Stimulated activated CD8-positive, alpha-beta memory T cell treated with anti-CD3 and anti-CD28 coated beads, Interleukin-7, amount 100 ng/mL, for 48 hours (primary cell): ENCODE measurements at places on chromosomes 6 and 20.

GRCh38 chr6:11364971-11365397 is 132.5 kb upstream of the NEDD9 start:
- no peak for DNase-seq

GRCh38 chr6:42385339-42385738 is 66.4 kb downstream of the TRERF1 start:
- DNase-seq, result no peak

DNA sequence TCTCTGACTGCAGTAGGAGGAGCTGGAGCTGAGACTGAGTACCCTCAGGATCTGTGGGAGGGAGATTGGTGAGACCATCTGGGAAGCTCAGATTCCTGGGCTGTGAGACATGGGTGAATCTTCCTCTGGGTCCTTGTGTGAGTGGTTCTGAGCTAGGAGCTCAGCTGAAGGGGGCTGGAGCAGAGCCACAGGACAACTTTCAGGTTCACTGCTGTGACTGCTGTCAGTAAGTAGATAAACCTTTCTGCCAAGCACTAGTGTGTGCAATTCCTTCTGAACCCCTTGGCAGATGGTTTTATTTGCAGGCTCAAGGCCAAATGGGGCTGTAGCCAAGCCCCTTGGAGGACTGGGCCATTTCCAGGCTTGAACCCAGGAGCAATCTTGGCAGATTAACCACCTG is 49.6 kb upstream of the SNAP91 start:
- DNase-seq, result no peak

- no peak for DNase-seq
Observed at GRCh38 chr6:120604510-120604909, 729.8 kb downstream of the TBC1D32 start.

- DNase-seq, result no peak
Observed at GRCh38 chr6:84416043-84416657, 188.7 kb upstream of the CEP162 start.

GRCh38 chr6:775863-776262 is 82.9 kb upstream of the EXOC2 start:
- DNase-seq, result no peak

GRCh38 chr6:137259349-137259748 is 40.2 kb upstream of the IFNGR1 start:
- no peak for DNase-seq

DNA sequence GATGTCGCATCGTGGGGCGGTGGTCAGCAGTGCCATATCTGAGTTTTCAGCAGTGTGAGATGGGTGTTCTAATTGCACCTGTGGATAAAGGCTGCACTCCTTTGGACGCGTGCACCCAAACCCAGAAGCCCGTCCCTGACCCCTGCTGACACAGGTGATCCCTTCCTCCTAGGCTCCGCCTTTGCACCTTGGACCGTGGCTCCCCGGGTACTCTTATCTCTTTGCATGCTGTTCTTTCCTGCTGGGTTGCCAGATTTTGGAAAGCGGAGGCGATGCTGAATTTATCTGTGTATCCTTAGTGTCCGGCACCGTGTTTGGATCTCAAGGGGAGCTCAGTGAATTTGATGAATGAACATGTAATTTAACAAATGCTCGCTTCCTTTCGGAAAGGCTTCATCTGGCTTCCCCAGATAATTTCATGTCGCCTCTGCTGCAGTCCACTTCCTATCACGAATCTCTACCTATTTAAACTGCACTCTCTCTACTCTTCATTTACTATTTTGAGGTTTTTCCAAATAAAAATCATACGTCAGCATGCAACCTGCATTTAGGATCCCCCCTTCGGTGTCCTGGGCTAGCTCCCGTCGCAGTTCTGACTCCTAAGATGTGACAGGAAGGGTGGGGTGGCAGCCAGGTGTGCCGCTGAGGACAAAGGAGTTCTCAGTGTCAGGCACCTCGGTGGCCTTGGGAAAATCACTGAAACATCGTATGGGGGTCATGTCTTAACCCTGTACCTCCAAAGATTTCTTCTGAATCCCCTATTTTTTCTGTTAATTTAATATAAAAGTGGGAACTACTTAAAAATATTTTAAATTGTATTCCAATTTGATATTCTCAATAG is 753 bp upstream of the PERP start:
- no peak for DNase-seq

DNA sequence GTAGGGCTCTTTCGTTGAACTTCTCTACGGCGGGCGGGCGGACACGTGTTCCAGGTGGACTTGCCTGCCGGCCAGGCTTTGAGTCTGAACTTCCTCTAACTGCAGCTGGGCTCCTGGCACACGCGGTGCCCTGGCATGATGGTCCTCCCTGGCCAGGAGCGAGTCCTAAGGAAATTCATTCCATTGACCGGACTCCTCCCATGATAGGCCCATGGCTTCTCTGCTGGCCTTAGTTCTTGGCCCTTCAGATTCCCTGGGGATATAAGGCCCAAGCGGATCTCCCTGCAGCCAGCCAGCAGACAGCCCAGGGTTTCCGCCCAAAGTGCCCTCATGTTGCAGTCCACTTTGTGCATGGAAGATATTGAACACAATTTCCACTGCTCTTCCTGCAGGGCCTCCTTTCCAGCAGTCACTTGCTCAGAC is 39.4 kb downstream of the TBC1D7 start:
- DNase-seq, result no peak

- DNase-seq, result no peak
Observed at GRCh38 chr6:11412011-11412424, 125.5 kb upstream of the TMEM170B start.

DNA sequence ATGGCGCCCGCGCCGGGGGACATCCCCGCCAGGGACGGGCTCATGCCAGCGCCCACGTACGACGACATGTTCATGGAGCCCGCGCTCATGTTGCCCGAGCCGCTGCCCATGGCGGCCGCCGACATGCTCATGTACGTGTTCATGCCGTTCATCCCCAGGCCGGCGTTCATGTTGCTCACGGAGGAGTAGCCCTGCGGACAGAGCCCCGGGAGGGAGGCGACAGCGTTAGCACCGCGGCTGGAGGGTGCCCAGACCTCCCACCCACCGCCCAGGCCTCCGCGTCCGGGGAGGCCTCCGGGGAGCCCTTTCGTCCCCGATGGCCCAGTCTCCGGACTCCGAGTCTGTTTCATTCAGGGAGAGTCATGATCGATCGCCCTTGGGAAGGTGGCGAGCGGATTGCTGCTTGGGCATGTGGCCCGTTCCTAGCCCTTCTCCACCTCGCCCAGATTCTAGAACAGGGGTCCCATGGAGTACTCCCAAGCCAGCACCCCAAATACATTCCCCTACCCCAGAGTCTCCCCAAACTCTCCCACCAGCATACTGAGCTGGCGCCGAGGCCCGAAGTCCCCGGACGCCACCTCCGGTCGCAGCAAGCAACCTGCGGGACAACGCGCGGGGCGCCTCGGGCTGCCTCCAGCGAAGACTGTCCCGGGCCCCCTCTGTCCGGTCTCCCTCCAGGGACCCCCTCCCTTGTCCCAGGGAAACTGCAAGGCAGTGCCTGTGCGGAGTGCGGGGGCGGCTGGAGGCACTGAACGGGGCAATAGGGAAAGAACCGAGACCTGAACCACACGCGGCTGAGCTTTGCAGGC is 1.2 kb downstream of the FOXA2 start:
- DNase-seq, result no peak

DNA sequence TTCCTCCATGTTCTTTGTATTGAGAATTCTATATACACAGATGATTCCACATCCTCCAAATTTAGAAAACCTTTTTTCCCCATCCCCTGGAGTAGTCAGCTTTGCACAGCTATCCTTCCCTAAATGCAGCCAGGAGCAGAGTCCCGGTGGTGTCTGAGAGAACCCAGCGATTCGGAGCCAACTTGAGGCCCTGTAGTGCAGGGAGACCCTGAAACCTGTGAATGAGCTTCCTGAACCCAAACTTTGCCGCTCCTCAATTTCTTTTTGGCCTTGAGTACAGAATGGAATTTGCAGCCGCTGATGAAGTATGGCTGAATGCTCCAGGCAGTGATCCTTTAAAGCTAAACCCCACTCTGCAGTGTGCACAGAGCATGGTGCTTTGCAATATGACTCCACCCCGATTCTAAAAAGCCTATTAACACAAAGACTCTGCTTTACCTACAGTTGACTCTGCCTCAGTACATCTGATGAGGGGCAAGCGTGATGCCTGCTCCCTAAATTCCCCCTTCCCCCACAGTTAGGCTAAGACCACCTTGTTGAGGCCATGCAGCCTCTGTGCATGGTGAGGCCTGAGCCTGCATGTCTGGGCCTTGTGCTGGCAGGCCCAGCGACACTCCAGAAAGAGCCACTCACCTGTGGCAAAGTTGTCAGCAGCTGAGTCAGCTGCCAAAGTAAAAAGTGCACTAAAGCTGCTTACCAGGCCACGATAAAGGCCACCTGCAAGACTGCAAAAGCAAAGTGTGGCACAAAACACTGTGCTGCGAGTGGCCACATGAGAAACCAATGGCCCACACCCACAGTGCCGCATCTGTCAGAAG is 82.1 kb downstream of the PLEKHG1 start:
- no peak for DNase-seq

- DNase-seq, result no peak
Observed at GRCh38 chr6:14671261-14671681, 553.7 kb downstream of the CD83 start.

DNA sequence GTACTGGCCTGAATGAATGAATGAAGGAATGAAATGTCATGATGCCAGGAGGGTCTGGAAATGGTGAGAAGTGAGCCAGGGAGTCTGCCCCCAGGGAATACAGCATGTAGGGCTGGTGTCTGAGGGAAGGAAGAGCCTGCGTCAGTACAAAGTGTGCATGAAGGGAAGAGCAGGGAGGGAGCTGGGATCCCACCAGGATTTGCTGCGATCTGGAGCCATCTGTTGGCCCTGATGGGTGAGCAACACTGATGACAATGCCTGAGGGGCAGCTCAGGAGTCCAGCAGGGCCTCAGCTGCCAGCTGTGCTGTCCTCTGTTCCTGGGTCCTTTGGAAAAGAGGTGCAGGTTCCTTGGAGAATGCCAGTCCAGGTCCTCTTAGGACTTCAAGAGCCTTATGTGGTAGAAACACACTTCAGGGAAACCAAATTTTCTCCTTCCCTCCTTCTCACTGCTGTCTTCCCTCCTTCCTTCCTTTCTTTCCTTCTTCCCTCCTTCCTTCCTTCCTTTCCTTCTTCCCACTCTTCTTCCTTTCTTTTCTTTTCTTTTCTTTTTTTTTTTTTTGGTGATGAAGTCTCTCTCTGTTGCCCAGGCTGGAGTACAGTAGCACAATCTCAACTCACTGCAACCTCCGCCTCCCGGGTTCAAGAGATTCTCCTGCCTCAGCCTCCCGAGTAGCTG is 11.5 kb downstream of the BPI start:
- no peak for DNase-seq

DNA sequence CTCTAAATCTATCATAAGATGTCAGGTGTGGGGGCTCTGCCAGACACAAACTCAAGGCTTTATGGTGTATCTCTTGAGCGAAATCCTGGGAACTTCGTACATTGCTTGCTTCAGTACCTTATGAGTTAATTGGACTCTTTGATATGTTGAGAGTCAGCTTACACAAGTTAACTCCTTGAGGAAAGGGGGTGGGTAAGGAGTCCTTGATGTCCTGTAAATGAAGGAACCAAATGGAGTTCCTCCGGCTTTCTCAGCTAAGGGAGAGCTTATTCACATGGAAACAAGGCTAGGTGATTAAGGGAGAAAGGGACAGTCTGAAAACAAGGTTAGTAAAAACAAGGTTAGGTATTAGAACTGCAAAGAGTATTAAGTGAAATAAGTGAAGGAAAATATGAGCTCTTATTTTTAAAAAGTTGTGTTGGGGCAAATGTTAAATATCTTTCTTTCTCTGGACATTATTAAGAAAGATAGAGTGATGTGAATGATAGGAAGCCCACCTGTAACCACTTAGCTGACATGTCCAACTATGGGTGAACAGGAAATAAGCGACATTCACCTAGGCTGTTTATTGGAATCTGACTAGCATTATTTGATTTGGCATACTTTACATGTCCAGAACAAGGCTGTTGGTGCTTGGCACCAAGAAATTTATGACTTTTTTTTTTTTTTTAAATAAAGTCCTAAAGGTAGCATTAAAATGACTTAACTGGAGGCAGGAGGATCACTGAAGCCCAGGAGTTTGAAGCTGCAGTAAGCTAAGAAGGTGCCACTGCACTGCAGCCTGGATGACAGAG is 26.5 kb downstream of the GTF2H5 start:
- no peak for DNase-seq

DNA sequence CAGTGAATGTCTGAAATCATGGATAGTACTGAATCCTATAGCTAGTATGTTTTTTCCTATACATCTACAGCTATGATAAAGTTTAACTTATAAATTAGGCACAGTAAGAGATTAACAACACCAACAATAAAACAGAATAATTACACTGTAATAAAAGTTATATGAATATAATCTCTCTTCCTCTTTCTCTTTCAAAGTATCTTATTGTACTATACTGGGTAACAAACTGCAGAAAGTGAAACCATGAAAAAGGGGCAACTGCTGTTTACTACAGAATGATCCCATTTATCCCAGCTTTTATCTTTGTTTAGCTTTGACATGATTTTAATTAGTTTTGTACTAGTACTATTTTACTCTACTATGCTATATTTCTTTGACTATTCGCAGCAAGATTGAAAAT is 25.8 kb downstream of the ESF1 start:
- no peak for DNase-seq

GRCh38 chr20:38098952-38099351 is 65.4 kb downstream of the RPRD1B start:
- DNase-seq, result no peak

DNA sequence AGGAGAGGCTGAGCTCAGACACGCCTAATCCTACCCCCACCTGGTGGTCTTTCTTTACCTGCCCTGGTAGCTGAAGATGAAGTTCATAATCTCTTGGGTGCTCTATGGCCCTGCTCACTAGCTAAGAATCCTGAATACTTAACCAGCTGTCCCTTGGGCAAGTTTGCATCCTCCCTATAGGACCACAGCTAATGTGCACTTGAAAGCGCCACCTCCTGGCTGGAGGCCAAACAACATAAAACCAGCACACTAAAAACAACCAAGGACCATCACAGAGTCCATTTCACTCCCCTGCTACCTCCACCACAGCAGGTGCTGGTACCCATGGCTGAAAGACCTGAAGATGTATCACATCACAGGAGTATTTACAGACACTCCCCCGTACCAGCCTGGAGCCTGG is 155.5 kb upstream of the SLC24A3 start:
- no peak for DNase-seq

DNA sequence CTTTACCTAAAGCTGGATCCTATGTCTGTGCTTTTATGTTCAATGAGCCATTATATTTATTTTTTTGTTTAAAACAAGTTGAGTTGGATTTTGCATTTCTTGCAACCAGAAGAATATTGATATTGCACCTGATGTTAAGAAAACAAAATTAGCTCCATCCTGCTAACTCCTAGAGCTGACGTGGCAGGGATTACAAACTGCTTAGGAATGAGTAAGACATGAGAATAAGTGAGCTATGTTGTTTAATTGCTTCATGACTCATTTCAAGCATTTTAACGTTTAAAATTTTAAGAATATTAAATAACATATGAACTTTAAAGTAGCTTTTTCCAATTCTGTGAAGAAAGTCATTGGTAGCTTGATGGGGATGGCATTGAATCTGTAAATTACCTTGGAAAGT is 663.5 kb downstream of the EPM2A start:
- no peak for DNase-seq
